Germinal center (tissue), 1 donor: ENCODE measurements at places on chromosomes 16 and 17.
A peak's percentile ranks its signal among the peaks of the same experiment; 100 is the strongest.

DNA sequence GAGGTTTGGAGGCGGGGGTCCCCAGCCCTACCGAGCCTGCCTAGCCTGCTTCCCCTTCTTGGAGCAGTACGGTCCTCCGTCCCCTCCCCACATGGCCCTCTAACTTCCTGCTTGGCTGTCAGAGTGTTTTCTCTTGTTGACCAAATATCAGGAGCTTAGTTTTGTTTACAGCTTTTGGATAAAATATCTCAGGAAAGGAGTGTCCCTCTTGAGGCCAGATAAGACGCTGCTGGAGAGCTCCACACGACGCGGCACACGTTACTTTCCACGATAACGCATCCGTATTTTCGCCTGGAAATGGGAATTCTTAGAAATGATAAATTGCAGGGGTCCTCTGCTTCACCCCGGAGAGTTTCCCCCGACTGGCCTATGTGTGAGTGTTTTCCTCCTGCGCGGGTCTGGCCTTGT is 182.9 kb downstream of the MAF start:
- DNase-seq = no peak

DNA sequence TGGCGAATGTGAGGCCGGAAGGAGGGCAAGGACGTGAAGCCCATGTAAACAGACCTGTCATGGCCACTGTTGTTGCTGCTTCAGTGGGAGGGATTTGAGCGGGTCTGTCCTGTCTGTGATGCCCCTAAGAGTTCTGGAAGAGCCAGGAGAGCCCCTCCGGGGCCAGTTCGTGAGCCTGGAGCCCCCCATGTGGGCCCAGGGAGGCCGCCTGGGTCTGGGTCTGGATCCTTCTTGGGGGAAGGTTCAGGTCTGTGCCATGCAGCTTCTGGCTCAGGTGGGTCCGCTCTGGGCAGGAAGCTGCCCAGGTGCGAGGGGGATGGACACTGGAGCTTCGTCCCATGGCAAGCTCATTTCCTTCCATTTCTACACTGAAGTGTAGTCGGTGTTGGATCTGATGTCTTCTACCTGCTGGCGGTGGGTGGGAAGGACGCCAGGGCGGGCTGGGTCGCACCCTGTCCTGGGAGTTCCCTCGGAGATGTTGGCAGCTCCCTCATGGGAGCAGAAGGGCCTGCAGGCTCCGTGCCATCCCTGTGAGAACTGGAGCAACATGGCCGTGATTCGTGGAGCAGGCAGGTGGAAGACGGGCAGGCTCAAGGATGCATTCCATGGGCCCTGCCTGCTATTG is 11.2 kb upstream of the WFIKKN1 start:
- no peak for DNase-seq

- peak; percentile 54 for DNase-seq
Measured at GRCh38 chr16:391885-392335, 5.1 kb upstream of the NME4 start.

DNA sequence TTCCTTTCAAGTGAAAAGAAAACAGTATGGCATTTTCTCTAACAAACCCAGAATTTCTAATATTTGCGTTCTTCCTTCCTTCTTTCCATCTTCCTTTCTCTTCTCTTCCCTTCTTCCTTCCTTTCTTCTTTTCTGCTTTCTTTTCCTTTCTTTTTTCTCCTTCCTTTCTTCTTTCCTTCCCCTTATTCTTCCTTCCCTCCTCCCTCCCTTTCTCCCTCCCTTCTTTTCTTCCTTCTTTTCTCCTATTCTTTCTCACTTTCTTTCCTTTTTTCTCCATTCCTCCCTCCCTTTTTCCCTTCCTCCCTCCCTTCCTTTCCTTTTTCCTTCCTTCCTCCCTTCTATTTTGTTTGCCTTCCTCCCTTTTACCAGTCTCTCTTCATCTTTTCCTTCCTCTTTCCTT is 194.8 kb downstream of the SHCBP1 start:
- DNase-seq = no peak

DNA sequence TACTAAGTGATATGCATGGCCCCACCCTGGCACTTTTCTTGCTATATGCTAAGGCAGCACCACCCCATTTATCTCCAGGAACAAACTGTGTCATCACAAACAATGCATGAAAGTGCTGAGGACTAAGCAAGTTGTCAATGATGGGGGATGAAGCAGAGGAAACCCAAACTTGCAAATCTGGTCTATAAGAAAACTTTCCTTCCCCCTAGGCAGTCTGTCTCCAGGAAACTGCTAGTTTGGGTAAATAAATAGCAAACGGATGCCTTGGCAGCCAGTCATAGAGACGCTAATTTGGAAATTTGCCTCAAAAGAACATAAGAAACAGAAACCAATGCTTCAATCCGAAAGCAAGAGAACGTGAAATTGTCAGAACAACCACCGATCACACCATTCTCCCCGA is 5.6 kb upstream of the HSBP1 start:
- no peak for DNase-seq

DNA sequence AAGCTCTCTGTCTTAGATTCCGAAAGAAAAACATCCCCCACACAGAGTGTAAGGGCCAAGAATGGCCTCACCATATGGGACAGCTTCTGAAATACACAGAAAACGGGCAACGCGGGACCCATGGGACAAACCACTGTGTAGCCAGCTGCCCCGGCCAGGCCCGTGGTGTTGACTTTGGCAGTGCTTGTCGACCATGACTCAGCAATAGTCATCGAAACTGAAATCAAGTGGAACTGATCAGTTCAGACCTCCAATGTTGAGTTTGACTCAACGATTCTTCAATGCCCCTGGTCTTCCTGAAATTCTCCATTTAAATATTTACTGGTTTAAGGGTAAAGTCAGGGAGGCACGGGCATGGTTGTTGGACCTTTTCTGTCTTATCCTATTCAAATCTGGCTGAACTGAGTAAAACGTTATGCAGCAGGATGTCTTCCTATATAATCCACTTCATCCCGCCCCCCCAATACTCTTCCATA is 27.5 kb downstream of the ZFHX3 start:
- no peak for DNase-seq

- no peak for DNase-seq
Measured at GRCh38 chr16:70703041-70703834, 17.4 kb upstream of the MTSS2 start.

DNA sequence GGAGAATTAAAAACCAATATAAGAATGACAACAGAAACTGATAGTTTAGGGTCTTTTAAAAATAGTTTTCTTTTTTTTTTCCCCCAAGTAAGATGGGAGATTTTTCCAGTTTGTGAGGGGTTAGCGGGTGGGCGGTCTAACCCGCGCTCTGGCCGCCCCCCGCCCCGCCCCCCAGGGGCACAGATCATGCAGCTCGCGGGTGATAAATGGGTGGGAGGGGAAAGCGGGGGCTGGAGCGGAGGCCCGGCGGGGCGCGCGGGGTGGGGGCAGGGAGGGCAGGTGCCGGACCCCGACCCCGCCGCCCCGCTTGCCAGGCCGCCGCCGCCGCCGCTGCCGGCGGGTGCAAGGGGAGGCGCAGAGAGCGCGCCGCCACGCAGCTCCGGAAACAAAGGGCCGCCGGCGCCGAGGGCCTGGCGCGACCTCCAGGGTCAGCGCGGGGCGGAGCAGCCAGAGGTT is 60.1 kb upstream of the GSE1 start:
- DNase-seq = no peak
